ENCODE measurements at places on chromosomes 2 and 18.

DNA sequence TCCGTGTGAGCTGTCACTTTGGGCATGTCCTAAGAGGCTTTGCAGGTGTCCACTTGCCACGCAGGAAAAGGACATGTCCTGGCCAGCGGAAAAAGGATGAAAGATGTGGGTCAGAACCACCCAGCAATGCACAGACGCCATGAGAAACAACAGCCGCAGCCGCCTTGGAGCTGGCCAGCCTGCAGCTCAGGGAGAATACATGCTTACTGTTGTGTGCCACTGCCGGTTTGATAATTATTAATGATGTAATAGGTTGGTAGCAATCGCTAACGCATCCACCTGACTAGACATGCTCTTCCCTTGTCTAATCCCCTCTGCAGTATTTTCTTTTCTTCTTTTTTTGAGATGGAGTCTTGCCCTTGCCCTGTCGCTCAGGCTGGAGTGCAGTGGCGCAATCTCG, 221.7 kb downstream of the HAUS1 start:
- no peak for DNase-seq

DNA sequence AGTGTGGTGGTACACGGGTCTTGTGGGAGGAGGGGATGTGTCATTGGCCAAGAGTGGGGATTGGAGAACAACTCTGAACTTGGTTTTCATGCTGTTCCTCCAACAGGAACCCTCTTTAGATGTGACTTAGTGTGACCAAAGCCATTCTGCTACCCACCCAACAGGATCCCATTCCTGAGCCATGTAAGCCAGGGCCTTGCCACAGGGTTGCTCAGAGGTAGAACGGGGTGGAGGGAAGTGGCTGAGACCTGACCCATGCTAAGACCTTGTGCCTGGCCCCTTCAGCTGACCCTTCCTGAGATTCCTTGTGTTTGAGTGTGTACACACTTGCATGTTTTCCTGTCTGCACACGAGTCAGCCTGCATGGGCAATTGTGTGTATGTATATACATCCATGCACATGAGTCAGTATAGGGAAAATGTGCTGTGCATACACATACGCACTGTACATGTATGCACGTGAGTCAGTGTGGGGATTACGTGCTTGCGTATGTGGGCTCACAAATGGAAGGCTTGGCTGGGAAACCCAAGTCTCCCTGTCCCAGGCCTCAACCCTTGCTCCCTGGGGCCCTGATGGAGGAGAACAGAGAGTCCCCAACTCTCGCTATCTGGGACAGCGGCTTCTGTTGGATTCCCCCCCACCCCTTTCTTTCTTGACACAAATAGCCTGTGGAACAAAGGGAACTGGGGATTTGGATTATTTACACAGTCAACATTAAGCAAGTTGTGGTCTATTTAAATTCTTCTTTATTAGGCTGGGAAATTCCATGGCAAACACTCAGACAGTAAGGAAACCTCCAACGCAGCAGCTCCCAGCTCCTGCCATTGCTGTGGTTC, 339.8 kb downstream of the DYSF start:
- no peak for DNase-seq

- DNase-seq, result no peak
These were observed 211.8 kb downstream of the FAM210A start for GRCh38 chr18:13514558-13514957.

DNA sequence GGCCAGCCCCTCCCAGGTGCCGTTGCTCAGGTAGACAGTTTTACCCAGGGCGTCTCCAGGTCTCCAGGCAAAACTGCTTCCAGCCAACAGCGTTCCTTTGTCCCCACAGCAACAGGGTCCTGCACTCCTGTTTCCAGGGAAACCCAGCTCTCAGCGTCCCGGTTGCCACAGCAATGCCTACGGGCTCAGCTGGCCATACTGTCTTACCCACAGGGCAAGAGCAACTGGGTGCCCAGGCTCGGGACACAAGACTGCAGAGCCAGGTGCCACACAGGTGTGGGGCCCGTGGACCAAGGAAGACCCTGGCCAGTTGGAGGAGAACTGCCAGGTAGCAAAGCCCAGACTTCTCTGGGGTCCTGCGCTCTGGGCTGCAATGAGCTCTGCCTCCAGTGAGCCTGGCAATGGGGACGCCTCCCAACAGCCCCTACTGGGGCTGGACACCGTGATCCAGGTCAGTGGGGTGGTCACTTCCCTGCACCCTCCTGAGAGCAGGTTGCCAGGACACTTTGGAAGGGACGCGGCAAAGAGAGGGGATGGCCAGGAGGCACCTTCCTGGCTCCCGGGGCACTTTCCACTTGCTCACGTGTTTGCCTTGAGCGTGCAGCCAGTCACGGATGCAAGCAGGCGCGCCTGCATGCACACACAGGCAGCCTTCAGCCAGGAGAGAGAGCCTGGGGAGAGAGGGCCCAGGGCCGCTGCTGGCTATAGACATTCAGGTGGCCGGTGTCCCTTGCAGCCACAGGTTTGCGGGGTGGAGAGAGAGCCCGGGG, at the start of gene CROCC2:
CROCC2 (plus strand) TSS at position 196 of the 770 bp plus-strand sequence; CDS start at position 374, 178 bp downstream.
- DNase-seq, result no peak

Measured in NCI-H446 (cell line).